ENCODE measurements at places on chromosomes 16 and 17.
A peak's percentile ranks its signal among the peaks of the same experiment; 100 is the strongest.

- DNase-seq, result no peak
Observed at GRCh38 chr16:67432506-67432890, 1.6 kb downstream of the HSD11B2 start.

- DNase-seq, result no peak
Observed at GRCh38 chr17:76444518-76445311, 8.2 kb downstream of the UBE2O start.

DNA sequence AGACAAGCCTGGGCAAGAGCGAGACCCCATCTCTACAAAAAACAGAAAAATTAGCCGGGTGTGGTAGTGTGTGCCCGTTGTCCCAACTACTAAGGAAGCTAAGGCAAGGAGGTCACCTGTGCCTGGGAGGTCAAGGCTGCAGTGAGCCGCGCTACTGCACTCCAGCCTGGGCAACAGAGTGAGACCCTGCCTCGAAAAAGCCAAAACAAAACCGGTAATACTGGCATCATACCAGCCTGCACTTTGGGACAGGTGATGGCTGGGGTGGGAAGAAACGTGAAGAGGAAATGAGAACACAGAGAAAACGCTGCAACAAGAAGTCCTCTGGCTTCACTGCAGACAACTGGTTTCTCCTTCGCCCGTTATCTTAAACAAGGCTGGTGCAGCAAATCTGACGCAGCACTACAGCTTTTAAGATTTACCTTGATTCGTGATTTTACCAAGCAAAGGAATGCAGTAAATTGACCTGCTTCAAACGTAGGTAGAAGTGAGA, 725 bp upstream of the CASC3 start:
- DNase-seq, result no peak

GRCh38 chr17:43327421-43327820, 71.4 kb upstream of the ARL4D start:
- DNase-seq, result no peak

DNA sequence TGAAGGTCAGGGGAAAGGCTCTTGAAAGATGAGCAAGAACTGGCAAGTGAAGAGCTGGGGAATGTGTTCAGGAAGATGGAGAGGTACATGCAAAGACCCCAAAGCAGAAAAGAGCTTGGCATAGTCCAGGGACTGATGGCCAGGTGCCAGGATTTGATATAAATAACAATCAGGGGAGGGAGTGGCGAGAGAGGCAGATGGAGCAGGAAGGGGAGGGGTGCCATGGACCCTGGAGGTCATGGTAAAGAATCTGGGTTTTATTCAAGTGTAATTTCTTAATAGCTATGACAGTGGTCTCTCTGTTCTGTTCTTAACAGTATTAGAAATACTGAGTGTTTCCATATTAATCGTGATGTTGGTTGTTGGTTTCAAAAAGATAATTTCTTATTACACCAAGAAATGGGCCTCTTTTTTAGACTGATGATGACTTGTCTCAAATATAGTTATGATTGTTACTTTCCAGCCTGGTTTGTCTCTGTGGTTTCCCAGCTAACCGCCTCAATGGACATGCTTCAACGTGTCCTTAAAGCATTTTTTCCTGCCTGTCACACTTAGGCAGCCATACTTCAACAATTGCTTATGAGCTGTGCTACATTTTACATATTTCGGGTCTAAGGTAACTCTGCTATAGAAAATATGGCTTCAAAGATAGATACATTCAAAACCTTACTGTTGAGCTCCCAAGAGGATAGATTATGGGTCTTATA, 49.4 kb downstream of the MYH10 start:
- DNase-seq, result no peak

GRCh38 chr17:19868079-19868395, 301 bp upstream of the ULK2 start:
- DNase-seq, result no peak

DNA sequence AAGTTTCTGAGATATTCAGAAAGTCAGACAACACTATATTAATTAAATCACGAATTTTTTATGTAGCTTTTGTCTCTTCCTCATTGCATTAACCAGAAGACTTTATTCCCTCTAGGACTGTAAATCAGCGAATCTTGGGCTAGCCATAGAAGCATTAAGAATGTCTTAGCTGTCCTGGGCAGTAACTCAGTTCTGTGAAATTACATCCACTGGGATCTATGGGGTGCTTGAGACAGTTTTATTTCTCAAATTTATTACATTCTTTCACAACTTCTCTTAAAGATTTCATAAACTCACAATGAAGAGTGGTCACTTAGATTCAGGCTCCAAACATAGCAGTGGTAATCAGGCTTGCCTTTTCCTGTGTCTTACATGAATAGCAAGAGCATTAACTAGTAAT, 1153.4 kb downstream of the CDH8 start:
- no peak for DNase-seq

DNA sequence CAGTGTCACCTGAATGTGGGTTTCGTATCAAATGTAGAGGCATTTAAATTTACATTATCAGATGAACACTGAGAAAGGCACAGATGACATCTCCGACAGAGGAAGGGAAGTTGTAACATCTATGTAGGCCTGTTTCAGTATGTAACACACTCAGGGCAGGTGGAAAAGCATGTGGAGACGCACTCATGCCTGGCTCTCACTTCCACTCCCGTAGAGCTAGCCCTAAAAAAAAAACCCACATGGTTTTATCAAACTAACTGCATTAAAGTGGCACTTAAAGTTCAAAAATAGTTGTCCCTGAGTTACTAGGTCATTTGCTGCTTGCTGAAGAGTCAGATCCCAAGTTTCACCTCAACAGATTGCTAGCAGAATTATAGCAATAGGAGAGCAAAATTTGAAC, 6.1 kb upstream of the ANKFY1 start:
- no peak for DNase-seq

DNA sequence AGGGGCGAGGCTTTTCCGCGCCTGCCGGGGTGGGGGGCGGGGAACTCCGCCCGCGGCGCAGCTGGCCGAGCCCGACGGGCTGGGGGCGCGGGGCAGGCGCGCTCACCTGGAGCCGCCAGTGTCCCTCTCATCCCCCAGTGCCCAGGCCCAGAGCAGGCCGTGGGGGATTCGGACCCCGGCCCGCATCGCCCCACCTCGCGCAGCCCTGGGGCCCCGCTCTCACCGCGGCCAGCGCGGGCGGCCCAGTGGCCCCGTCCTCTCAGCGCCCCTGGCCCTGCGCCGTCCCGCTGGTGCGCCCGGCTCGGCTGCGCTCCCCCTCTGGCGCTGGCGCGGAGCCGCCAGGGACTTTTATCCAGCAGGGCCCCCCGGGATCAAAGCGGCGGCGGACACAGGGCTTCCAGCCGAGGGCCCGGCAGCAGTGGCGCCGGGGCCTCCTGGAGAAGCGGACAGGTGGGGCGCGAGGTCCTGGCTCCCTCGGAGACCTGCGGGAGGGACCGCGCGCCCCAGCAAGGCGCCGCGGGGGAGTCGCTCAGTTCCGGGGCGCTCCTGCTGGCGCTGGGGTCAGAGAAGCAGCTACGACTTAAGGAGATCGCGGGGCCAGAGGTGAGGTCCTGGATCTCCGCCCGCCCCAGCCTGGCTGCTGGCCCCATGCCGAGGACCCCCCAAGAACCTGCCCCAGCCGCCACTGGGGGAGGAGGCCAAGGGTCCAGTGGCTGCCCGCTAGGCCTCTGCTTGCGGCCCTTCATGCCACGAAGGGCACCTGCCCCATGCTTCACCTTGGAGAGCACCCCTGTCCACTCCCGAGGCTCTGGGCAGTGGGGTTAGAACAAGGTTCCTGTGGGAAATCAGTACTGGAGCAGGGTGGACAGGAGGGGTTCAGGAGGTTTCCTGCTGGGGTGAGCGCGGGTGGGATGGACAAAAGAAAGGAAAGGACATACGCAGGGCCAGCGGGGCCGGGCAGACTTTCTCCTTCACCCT, 823 bp upstream of the NOTUM start:
- no peak for DNase-seq

DNA sequence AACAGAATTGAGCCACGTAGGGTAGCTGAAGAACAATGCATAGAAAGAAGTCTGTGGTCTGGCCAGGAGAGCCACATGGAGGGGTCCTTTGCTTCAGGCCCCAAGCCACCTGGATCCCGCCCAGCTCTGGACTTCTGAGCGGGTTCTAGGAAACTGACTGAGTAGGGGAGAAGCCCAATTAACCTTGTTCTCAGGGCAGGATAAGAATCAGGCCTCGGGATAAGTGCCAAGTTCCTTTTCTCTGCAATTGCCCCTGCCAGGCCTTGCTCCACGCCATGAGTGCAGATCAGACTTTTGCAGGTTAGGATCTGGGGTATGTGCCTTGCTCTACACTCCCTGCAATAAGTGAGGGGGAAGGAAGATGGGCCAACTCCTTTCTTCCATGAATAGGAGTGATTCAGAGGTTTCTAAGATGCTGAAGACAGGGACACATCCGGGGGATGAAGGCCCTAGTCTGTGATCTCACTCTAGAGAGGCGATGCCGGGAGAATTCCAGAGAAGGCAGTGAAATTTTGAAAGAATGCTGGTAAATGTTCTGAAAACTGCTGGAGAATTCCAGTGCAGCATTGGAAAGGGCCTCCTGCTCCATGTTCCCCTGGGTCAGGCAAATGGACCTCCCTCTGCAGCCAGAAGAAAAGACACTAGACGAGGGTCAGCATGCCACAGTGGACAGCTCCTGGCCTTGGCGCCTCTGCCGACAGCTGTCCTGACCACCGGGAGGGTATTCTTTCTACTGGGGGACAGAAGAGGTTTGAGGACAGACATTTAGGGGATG, 5.8 kb downstream of the NEUROD2 start:
- DNase-seq, result no peak

GRCh38 chr17:50155115-50155819, 4.8 kb upstream of the PPP1R9B start:
- DNase-seq, result no peak

GRCh38 chr16:85650135-85650843, 37.2 kb downstream of the GSE1 start:
- no peak for DNase-seq

DNA sequence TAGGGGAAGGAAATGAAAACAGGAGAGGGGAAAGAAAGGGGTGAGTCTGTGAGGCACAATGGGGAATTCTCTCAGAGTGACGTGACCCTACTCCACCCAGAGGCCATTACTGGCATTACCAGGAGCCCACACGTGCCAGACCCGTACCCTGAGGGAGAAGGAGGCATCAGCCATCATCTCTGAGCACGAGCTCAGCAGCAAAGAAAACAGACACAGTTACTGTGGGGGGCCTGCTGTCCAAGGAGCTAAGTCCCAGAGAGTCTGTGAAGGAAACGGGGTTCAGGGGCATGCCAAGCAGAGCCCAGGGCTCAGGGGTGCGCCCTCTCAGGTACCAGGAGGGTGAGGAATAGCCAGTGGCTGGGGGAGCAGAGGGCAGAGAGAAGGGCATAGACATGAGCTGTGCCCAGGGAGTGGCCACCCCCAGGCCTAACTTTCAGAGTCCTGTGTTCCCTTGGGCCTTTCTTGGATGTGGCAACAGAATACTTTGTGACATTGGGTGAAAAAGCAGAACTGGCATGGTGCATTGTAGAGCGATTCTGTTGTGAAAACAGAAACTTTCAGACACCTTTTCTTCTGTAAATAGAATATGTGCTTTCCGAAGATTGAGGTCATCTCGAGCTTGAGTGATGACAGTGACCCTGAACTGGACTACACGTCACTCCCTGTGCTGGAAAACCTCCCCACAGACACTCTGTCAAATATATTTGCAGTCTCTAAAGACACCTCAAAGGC, 11.3 kb downstream of the TAF1C start:
- DNase-seq, result peak; percentile 64

- DNase-seq, result no peak
Observed at GRCh38 chr17:8436844-8437171, 1.1 kb downstream of the NDEL1 start.

DNA sequence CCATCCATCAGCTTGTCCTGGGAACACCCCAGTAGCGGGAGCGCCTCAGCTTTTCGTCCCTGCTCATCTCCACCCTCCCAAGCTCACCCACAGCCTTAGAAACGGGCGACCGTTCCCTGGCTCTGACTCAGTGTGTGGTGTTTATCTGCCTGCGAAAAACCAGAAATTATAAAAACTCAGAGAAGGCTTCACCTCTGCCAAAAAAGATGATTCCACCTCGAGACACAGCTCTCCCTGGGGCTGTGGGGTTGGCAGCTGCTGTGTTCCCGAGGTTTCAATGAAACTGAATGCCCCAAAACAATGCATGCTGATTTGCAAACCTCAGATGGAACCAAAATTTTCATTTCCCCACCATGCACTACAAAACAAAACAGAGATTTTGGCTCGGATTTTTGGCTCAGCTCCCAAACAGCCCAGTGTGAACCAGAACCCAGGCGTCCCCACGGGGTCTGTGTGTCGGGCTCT, 62.4 kb upstream of the MED9 start:
- DNase-seq, result no peak

DNA sequence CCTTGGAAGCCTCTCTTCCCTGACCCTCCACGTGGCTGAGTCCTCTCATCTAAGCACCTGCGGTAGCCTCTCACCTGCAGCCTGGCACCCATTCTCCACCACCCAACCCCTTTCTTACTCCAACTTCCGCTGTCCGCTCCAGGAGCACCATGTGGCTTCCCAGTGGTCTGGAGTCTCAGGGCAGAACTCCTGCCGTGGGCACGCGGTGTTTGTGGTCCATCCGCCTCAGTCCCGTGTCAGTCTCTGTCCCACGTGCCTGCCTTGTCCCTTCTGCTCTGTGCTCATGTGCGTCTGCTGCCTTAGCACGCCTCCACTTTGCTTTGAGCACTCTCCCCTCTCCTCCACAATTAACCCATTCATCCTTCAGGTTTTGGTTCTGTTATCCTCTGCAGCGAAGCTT, 49.7 kb downstream of the KATNIP start:
- DNase-seq, result no peak

GRCh38 chr17:44219616-44220212, at the start of gene UBTF:
Gene UBTF (minus strand): TSS chr17:44219675. CDS start chr17:44218229, 1,446 bp downstream.
- DNase-seq, result peak; percentile 82

DNA sequence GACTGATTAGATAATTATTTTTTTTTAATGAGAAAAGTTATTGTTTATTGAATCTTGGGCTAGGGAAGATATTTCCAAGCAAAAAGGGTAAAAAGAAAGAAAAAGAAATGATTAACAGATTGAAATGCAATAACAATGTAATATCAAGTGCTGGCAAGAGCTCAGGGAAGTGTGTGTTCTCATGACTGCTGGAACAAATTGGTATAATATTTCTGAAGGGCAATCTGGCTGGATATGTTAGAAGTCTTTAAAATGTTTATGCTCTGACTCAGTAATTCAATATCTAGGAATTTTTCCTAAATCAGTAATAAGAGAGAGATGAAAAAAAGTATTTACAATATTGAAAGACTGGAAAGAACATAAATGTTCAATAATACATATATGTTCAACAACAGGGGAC, 7.6 kb upstream of the ZNF624 start:
- no peak for DNase-seq

- DNase-seq, result no peak
Observed at GRCh38 chr16:83968891-83969649, 1.0 kb downstream of the NECAB2 start.

GRCh38 chr17:53919356-53919755, 96.6 kb downstream of the KIF2B start:
- no peak for DNase-seq

DNA sequence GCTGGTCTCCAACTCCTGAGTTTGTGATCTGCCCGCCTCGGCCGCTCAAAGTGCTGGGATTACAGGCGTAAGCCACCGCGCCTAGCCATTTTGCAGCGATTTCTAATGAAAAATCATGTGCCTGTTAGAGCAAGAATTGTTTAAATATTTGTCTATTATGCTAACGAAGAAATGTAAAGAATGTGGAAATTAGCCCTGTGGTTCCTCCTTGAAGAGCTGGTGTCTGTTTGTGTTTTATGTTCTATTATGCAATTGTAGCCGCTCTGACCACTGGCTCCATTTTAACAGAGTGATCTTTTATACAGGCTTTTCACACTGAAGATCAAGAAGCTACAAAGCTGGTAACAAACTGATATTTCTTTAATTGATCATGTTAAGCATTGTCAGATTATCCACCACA, 217.3 kb downstream of the USP22 start:
- DNase-seq, result no peak
